ENCODE measurements at places on chromosomes 3 and 15.

DNA sequence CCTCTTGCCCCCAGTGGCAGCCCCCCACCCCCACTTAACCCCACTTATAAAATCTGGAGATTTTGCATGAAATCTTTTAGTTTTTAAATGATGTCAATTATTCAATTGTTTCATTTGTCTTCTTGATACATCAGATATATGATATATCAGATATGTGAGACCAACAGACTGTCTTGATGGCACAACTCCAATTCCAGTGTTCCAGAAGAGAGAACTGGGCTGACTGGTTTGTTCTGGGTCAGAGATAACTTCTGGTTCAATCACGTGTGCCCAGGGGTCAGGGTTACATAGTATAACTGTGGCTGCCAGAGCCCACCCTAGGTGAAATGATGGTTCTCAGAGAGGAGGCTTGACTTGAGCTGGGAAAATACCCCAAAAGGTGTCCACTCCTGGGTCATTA lies 32.4 kb upstream of the ATG7 start:
- no peak for DNase-seq

- DNase-seq = no peak
Measured at GRCh38 chr3:48023377-48023776, 7.2 kb upstream of the MAP4 start.

DNA sequence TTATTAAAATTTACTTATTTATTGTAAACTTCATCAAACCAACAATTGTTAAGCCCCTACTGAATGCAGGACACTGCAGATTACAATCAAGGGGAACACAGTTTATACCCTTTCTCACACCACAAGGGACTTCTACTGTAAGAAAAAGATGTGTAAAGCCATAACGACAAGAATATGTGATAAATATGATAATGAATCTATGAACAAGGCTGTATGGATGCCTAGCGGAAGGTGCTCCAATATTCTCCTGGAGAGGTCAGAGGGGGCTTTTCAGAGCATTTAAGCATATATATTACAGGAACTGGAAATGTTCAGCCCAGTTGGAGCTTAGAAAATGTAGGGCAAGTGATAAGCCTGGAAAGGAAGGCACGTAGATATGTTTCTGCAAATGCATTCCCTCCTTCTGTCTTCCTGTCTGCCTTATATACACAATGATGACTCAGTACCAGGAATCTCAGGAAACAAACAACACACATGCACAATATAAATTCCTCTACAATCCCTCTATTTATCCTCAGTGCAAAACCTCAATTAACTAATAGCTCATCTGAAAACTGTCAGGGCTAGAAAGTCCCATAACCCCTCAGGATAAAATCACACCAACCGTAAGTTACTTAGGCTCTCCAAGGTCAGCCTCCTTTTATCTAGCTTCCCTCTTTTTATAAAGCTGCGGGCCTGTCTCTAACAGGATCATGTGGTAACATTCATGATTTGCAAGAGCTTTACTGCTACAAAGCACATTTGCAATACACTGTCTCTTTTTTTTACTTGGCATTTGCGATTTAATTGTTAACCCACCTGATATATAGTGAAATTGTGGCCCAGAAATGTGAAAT lies 393.1 kb downstream of the LPP start:
- no peak for DNase-seq

- DNase-seq = no peak
Measured at GRCh38 chr3:44924457-44925084, 50.2 kb downstream of the TGM4 start.

GRCh38 chr3:150535204-150535603 lies 11.1 kb downstream of the SERP1 start:
- no peak for DNase-seq

- DNase-seq = no peak
Measured at GRCh38 chr3:194100856-194101390, 35.0 kb upstream of the HES1 start.

DNA sequence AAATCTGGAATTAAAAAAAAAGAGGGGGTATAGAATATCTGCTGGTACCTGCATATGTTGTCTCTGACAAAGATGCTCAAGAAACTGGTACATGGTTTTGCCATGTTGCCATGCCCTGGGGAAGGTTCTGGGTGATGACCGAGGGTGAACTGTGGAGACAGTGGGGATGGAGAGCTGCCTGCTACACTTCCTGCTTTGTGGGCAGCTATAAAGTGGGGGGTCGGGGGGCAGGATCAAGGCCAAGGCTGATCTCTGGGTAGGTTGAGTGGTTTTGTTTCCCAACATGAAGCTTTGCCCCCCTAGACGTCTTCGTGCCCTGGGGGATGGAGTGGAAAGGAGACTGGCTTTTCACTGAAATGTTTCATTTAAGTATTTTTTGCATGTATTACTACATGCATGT lies 74.6 kb downstream of the IQSEC1 start:
- no peak for DNase-seq

DNA sequence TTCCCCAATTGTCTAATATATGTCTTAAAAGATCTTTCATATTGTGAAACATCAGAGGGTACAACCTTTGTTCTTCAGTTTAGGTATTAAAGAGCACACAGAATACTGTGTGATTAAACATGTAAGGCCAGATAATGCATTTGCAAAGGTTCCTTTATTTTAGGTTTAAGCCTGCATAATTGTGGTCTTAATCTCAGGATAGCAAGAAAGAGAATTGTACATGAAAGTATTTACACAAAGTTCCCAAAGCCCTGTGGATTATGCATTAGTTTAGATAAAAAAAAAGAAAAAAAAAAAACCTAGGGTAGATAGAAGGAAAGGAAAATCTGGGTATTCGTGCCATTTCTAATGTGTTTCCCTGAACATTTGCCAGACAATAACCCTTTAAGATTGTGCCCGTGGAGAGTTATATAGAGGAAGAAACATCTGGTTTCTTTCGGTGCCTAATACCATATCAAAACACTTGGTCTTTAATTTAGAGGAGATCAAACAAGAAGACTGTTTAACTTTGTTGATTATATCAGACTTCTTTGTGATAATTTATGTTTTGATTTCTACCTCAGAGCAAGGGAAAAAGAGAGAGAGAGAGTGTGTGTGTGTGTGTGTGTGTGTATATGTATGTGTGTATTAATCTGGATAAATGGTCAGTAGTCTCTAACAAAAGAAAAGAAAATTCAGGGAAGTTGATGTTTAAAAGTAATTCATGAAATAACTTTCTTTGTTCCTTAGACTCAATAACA lies 139.6 kb upstream of the CGNL1 start:
- no peak for DNase-seq

- no peak for DNase-seq
Measured at GRCh38 chr3:18440066-18440722, 15.1 kb upstream of the SATB1 start.

GRCh38 chr15:87197981-87198380 lies 1058.6 kb downstream of the NTRK3 start:
- no peak for DNase-seq

DNA sequence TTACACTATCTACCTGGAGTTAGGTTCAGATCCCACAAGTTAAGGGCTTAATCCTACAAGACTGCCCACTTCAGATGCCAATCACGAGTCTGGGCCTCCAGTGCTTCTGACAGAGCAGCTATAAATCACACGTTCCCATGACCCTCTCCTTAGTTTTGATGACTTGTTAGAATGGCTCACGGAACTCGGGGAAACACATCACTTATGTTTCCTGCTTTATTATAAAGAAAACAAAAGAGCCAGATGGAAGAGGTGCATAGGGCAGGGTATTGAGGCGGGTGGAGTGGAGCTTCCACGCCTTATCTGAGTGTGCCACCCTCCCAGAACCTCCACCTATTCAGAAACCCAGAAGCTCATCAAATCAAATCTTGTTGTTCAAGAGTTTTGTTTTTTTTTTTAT lies 170.8 kb downstream of the MOBP start:
- DNase-seq = no peak

All from stimulated activated CD8-positive, alpha-beta memory T cell treated with anti-CD3 and anti-CD28 coated beads, Interleukin-2, amount 100 ng/mL, for 1 hour (primary cell).